ENCODE measurements at places on chromosomes 11 and 22.

GRCh38 chr11:73965076-73965763 is 14.4 kb downstream of the DNAJB13 start:
- no peak for DNase-seq

DNA sequence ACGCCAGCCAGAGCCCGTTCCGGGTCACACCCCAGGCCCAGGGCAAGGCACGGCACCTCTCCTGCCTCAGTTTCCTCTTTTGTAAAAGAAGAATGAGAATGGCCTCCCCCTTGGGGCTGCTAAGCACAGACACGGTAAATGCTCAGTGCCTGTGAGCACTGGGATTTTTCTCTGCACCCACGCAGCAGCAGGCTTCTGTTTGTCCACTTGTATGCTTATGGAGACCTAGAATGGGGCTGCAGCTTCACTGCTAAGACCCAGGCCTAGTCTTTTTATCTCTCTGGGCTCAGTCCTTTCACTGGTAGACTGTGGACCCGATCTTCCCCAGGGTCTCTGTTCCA is 1327.9 kb downstream of the TBC1D22A start:
- DNase-seq: no peak

- no peak for DNase-seq
Observed at GRCh38 chr11:124297921-124298320, 15.8 kb downstream of the OR8D1 start.

DNA sequence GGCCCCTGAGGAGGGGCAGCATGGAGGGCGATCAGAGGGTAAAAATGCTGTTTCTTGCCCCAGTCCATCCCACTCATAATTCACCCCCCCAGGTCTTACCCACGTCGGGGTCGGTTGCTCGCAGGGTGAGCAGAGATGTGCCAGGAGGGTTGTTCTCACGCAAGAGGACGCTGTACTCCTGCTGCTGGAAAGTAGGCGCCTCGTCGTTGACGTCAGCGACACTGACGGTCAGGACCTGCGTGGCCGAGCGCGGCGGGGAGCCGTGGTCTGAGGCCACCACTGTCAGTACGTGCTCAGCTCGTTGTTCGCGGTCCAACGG is 10.3 kb upstream of the TPP1 start:
- DNase-seq: no peak

DNA sequence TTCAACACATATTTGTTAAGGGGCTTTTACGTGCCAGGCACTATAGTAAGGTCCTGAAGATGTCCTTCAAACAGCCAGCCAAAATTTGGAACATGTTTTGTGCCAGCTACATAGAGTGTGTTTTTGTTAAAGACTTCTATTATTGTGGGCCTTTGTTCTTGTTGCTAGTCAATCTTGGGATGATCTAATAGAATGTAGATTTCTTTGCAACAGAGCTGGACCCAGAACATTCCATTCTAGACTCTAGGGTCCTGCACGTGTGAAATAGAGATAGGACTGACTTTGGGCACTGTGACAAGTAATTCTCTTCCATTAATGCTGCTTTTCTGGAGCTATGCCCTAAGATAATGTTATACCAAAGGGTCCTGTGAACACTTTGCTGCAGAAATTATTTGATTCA is 16.9 kb upstream of the IPO7 start:
- no peak for DNase-seq

GRCh38 chr11:11155962-11156815 is 196.9 kb downstream of the CSNK2A3 start:
- DNase-seq: no peak

GRCh38 chr22:26648011-26648497 is 9.3 kb upstream of the MIAT start:
- peak; percentile 27 for DNase-seq

GRCh38 chr11:120667281-120667680 is 155.7 kb downstream of the GRIK4 start:
- no peak for DNase-seq

- DNase-seq: no peak
Observed at GRCh38 chr11:116842117-116842516, 4.7 kb upstream of the APOA1 start.

DNA sequence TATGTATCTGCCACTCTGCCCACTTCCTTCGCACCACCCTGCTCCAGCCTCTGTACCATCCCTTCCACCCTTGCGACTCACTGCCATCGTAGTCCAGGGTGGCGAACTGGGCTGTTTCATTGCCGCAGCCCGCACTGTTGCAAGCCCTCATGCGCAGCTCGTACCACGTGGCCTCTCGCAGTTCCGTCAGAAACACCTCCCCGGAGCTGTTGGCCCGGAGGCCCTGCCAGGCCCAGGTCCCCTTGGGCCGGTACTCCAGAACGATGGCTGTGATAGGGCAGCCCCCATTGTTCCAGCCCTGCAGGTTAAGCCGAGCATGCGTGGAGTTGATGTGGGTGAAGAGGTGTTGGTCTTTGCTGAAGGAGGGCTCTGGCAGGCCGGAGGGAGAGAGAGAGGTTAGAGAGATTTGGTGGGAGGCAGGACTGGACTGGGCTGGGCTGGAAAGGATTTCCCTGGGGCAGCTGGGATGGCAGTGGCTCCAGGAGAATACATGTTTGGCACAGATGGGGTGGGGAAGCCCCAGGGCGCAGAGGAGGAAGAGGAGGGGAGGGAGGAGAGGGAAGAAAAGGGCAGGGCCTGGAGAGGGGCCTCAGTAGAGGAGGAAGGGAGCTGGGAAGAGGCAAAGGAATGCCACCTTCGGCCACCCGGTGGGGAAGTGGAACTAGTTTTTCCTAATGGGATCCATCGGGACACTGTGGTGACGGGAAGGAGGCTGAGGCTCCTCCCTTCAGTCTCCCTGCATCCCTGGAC is 109.6 kb downstream of the CEP164 start:
- DNase-seq: no peak

GRCh38 chr11:96293598-96294021 is 49.4 kb downstream of the MAML2 start:
- DNase-seq: no peak

- no peak for DNase-seq
Observed at GRCh38 chr11:66247295-66247694, 21.1 kb upstream of the RAB1B start.

DNA sequence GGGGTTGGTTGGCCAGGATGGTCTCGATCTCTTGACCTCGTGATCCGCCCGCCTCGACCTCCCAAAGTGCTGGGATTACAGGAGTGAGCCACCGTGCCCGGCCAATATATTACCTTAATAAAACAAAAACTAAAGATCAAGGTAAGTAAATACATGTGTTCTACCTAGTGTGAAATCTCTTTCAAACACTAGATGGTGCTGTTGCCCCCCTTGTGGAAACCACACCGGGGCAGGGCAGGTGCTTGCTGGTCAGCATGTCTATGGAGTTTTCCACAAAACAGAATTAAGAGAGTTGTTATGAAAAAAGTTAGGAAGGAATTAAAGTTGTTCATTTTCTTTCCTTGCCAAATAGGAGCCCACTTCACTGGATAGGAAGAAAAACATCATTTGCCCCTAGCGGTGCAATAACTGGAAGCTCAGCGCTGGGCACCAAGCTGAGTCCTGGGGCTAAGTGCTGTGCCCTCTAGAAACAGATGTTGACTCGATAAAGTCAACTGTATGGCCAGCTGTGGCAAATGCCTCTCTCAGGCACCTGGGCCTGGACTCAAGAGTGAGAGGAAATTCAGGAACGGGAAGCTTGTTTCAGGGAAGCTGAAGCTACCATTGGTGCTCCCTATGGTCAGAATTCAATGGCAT is 6.3 kb upstream of the KCNJ5 start:
- DNase-seq: no peak

DNA sequence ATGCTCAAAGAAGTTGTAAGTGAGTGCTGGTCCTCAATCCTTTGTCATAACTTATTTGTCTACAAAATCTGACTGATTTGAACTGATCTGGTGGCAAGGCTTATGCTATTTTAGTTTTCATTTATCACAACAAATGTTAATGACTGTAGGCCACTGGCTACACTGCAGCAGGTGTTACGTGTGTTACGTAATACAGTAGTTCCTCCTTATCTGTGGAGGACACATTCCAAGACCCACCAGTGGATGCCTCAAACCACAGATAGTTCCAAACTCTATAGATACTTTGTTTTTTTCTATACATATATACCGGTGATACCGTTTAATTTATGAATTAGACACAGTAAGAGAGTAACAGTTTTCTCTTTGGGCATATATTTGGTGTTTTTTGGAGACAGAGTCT is 7.0 kb downstream of the MADD start:
- no peak for DNase-seq

GRCh38 chr11:117511483-117511930 is 183.9 kb downstream of the CEP164 start:
- no peak for DNase-seq

DNA sequence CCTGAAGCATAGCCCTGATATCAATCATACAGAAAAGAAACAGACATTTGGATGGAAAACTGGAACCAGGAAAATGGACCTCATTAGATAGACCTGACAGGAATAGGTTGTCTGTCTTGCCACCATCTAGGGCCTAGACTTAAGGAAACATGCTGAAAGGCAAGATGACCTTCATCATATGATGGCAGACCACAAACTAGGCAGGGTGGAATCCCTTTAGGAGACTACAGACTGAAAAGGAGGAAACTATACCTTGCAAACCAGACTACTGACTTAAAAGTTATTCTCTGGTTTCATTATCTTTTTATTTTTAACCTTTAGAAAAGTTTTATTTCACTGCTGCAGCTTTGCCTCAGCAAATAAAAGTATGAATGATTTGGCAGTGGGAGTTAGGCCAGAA is 20.3 kb downstream of the SBF2 start:
- DNase-seq: no peak

DNA sequence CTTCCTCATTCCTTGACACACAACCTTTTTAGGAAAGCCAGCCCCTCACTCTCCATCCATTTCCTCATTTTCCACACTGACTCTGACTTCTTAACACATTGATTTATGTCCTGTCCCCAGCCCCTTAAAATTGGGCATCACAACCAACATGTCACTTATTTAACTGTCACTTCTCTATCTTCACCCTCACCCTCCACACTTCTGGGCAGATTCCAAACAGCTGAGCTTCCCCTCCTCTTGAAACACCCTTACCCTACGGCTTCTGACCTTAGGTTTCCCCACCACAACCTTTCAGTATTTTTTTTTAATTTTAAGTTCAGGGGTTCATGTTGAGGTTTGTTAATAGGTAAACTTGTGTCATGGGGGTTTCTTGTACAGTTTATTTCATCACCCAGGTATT is 696.3 kb downstream of the DLG2 start:
- no peak for DNase-seq

GRCh38 chr22:33426451-33426850 is 368.3 kb upstream of the SYN3 start:
- DNase-seq: no peak

- DNase-seq: no peak
Observed at GRCh38 chr11:19711911-19712280, 741 bp upstream of the NAV2 start.
